Psoas muscle (tissue), 8 donors: ENCODE measurements at places on chromosomes 6 and 20. TPM values are rescaled to one million over a fixed set of nuclear protein-coding genes. Genes with fewer than 3 reads are reported as not detected.

ACTL10 gene
- 0.42 TPM for total RNA-seq

MYLK4 gene
- 23.4 TPM for total RNA-seq

BPIFB2 gene
- total RNA-seq: not detected

GRCh38 chr20:48295966-48296421 is 510.7 kb upstream of the SULF2 start:
- DNase-seq: no peak
- H3K36me3 ChIP-seq: no peaks in the 10 kb centered on the region
- no peaks in the 10 kb centered on the region for H3K4me1 ChIP-seq
- H3K4me3 ChIP-seq: no peak overlapping the region

- no peaks in the 10 kb centered on the region for H3K4me1 ChIP-seq
- no peaks in the 10 kb centered on the region for H3K36me3 ChIP-seq
- no peaks in the 10 kb centered on the region for H3K27me3 ChIP-seq
- DNase-seq: no peak
Measured at GRCh38 chr6:72151742-72152141, 265.4 kb downstream of the RIMS1 start.

DNA sequence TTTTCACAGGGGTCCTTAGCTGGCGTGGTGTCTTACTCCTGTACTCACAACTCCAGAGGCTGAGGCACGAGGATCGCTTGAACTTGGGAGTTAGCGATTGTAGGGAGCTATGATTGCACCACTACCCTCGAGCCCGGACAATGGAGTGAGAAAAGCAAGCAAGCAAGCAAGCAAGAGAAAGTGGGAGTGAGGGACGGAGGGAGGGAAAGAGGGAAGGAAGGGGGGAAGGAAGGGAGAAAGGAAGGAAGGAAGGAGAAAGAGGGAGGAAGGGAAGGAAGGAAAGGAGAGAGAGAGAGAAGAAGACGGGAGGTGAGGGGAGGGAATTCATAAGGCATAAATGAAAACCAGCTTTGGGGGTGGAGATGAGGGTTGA is 120.5 kb downstream of the TRIM27 start:
- H3K36me3 ChIP-seq: no peaks in the 10 kb centered on the region
- no peak for DNase-seq

FNDC11 gene
- 0.14 TPM for total RNA-seq
